Liver (tissue), 10 donors: ENCODE measurements at places on chromosomes 16 and 17.

DNA sequence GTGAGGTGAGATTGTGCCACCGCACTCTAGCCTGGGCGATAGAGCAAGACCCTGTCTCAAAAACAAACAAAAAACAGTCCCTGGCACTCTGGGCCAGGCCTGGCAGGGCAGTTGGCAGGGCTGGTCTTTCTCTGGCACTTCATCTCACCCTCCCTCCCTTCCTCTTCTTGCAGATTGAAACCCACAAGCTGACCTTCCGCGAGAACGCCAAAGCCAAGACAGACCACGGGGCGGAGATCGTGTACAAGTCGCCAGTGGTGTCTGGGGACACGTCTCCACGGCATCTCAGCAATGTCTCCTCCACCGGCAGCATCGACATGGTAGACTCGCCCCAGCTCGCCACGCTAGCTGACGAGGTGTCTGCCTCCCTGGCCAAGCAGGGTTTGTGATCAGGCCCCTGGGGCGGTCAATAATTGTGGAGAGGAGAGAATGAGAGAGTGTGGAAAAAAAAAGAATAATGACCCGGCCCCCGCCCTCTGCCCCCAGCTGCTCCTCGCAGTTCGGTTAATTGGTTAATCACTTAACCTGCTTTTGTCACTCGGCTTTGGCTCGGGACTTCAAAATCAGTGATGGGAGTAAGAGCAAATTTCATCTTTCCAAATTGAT lies 24.8 kb downstream of the STH start:
- DNase-seq = no peak

GRCh38 chr16:73149334-73149733 lies 101.4 kb upstream of the ZFHX3 start:
- DNase-seq = no peak

DNA sequence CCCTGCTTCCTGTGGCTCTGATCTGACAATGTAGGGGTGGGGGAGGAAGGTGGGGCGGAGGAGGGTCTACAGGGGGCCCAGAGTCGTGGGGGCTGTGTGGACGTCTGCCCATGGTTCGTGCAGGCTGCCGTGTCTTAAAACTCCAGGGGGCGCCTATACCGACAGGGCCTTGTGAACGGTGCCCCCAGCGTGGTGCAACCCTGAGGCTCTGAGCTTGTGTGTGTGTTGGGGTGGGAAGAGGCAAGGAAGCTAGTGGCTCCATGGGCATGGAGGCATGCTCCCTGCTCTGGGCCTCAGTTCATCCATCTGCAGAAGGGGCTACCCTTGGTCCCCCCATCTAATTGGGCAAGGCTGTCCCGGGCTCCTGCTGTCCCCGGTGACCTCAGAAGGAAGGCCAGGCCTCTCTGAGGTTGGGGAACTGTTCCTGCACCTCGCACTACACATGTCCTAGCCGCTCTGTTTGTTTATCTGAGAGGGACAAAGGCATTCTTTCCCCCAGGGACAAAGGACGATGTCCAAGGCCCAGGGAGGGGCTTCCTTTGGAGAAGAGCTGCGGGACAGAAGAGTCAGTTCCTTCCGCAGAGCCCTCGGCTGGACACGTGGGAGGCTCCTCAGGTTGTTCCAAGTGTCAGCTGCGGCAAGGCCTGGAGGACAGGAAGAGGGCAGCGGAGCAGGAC lies 13.5 kb downstream of the CA4 start:
- DNase-seq = no peak

- DNase-seq = no peak
These were observed 39.9 kb downstream of the SNX29 start for GRCh38 chr16:12016291-12016947.
